ENCODE measurements at places on chromosomes 4 and X.

DNA sequence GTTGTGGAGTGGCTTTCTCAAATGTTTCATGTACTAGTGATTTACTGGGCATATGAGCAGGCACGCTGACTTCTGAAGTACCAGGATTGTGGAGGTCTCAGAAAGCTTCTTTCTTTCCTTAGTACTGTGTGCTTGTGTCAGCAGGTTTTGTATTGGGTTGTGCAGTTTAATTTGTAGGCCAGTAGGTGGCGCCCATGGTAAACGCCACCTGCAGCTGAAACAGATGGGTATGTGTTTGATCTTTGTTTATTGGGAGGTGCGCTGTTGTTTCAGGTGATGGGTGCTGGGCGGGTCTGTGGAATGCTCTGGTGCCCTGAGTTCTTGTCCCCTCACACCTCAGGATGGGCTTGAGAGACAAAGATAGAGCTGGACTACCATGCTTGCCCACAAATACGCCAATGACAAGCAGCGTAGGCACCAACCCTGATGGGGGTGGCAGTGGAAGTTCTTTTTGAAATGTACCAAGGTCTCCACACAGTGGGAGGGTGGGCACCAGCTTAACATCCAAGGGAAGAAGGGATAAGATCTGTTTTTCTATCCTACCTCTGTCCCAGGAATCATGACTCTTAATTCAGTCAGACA, 141.5 kb downstream of the RPS6KA6 start:
- no peak for DNase-seq

GRCh38 chr4:24533364-24533763, 51.0 kb downstream of the DHX15 start:
- DNase-seq: no peak

- DNase-seq: no peak
These were observed 46.0 kb downstream of the USP38 start for GRCh38 chr4:143230683-143231082.

DNA sequence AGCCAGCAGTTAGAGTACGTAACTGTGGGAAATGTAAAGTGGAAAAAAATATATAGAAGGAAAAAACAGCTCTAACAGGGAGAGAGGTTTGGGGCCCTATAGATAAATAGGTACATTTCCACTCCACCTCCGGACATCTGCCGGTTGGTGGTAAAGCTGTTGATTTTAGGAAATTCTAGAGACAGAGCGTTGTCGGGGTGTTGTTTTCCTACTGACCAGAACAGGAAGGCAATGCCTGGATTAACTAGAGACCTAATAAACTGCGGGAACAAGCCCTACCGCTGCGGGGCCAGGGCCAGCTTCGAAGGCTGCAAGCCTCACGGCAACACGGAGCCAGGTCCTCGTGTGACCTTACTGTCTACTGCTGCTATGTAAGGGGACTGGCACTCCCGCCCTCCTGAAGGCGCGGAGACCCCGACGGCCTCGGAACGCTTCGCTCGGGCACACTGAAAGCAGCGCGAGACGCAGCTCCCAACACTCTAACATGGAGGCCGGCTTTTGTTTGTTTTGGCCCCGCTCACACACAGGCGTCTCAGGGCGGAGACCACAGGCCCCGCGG, 702 bp upstream of the CDKN2AIP start:
- DNase-seq: peak; percentile 53

DNA sequence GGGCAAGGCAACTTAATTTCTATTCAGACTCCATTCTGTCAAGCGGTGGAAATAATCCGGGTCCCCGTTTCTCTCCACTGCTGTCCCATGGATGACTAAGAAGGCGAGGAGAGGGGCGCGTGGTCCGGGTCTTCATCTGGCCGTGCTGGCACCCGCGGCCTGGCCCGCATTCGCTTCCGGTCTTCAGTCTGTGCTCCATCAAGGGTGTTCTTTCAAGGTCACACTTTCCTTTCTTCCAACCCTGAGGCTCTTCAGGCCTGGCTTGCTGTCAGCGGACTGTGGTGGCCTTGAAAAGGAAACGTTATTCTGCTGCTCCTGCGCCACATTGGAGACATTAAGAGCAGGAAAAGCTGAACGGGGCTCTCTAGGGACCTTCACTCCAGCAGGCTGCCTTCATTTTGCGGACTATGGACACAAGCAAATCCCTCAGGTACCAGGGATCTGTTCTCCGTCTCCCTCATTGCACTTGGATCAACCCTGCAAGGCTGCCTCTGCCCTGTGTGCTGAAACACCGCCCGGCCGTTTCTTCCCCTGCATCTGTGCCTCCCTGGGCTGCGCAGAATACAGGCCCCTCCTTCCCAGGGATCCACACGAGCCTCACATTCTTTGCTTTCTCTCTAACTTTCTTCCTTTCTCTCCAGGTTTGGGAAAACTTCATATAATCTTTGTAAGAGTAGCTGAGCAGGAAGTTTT, 5.7 kb upstream of the SLC25A4 start:
- no peak for DNase-seq

- DNase-seq: no peak
These were observed 57.3 kb upstream of the WDR19 start for GRCh38 chr4:39124885-39125599.

GRCh38 chr4:26368685-26369084, 47.9 kb downstream of the RBPJ start:
- no peak for DNase-seq

GRCh38 chr4:131531087-131531486, 1618.0 kb upstream of the PCDH10 start:
- no peak for DNase-seq

Data from effector CD8-positive, alpha-beta T cell (primary cell).